GM20000 (cell line): ENCODE measurements at places on chromosomes 11 and 22.

- DNase-seq = no peak
These were observed 11.0 kb upstream of the CWF19L2 start for GRCh38 chr11:107468596-107468995.

DNA sequence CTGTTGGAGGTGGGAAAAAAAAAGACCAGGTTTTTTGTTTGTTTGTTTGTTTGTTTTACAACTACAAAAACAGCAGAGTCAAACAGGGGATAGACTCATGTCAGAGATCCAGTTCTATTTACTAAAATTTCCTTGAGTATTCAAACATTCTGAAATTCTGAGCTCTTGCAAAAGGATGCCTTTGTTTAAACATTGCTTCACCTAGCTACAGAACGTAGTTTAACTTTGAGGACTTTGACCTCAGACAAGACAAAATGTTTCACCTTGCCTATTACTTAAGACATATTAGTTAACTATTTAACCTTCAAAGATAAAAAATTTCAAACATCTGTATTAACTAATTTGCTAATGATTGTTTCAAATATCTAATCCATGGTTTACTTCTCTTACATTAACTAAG lies 36.1 kb upstream of the GLYATL2 start:
- DNase-seq = no peak

- no peak for DNase-seq
These were observed 21.0 kb upstream of the CHADL start for GRCh38 chr22:41261541-41262249.

GRCh38 chr11:105489446-105489845 lies 120.4 kb upstream of the GRIA4 start:
- DNase-seq = no peak

DNA sequence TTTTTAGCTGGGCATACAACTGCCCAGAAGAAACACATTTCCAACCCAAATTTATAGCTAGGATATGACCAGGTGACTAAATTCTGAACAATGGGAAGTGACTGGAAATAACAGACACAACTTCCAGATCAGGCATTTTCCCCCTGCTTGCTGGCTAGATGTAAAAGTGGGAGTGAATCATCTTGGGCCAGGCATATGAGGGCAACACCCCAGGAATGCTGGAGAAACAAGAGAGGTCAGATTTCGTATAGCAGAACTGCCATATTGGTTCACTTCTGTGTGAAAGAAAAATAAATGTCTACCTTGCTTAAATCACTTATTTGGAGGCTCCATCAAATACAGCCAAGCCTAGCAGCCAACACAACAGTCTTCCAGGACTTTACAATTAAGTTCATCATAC lies 7.4 kb downstream of the ATL3 start:
- no peak for DNase-seq

GRCh38 chr11:111327908-111328624 lies 29.7 kb downstream of the POU2AF3 start:
- DNase-seq = no peak

GRCh38 chr11:13315517-13316432 lies 38.2 kb downstream of the BMAL1 start:
- DNase-seq = no peak

DNA sequence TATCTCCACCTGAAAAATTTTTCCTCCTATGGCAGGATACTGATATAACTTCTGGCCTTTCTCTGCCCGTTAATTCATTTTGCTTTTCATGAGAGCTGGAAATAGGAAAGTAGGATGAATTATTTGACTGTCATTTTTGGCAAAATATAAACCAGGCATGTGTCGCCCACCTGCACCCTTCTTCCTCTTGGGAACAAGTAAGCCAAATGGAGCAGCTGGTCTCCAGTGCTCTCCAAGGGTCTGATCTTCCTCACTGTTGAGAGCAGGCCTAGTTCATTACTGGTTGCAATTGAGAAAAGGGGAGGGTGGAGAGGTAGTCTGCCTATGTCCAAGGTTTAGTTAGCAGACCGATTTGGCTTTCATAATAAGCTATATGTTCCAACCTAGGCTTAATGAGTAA lies 582.2 kb downstream of the DLG2 start:
- DNase-seq = no peak

GRCh38 chr11:115848080-115848479 lies 343.9 kb upstream of the CADM1 start:
- DNase-seq = no peak

DNA sequence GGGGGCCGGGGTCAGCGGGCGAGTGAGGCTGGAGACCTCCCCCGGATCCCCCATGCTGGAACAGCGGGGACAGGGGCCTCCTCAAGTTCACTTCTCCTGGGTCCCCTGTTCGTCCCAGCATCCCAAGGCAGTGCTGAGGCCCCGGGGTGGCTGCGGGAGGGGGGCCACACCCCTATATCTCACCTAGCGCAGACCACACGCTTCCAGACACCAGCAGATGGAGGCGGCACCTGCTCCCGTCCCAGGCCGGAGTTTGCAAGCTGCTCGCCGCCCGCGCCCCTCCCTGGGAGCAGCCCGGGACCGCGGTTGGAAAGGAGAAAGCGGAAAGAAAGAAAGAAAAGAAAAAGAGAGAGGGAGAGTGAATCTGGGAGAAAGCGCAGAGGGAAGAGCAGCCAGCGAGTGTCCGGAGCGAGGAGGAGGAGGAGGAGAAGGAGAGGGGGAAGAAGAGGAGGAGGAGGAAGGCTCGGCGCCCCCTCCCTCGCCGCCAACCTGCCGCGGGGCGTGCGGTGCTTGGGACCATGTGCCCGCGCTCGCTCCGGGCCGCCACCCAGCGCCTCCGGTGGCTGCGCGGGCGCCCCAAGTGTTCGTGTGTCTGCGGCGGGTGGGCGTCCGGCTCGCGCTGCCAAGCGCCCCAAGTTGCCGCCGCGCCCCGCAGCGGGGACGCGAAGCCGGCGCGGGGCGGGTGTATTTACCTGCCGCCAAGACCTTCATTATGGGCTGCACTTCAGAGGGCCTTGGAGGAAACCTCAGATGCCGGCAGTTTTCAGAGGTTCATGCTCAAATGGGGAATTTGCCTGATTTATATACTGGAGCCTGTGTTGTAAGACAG lies at the start of gene LIF:
Gene LIF, minus strand, starts transcription at position 775 of the 829 bp plus-strand sequence. Its CDS starts 64 bp downstream, at position 711.
- DNase-seq = peak; percentile 81

DNA sequence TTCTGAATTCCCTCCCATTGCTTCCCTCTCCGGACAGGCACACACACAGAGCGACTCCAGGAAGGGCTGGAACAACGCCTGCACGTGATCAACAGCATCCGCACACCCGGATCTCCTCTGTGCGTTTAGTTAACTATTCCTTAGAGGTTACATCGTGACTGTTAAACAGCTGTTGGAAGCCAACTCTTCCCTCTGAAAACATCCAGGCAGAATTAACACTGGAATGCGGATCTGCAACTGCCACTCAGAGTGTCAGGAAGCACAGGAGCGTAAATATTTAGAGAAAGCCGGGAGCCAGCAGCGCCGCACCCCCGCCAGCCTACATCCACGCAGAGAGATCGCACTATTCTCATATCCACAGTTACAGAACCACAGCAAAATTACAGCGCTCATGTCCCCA lies 46.2 kb downstream of the SHANK2 start:
- no peak for DNase-seq

GRCh38 chr11:123450623-123451022 lies 20.6 kb downstream of the GRAMD1B start:
- DNase-seq = no peak

- DNase-seq = peak; percentile 36
These were observed 10.0 kb downstream of the DIXDC1 start for GRCh38 chr11:111947143-111947542.

GRCh38 chr11:43359422-43359818 lies 700 bp downstream of the TTC17 start:
- peak; percentile 39 for DNase-seq

- DNase-seq = no peak
These were observed 3.1 kb downstream of the DYNC2H1 start for GRCh38 chr11:103112364-103112763.

DNA sequence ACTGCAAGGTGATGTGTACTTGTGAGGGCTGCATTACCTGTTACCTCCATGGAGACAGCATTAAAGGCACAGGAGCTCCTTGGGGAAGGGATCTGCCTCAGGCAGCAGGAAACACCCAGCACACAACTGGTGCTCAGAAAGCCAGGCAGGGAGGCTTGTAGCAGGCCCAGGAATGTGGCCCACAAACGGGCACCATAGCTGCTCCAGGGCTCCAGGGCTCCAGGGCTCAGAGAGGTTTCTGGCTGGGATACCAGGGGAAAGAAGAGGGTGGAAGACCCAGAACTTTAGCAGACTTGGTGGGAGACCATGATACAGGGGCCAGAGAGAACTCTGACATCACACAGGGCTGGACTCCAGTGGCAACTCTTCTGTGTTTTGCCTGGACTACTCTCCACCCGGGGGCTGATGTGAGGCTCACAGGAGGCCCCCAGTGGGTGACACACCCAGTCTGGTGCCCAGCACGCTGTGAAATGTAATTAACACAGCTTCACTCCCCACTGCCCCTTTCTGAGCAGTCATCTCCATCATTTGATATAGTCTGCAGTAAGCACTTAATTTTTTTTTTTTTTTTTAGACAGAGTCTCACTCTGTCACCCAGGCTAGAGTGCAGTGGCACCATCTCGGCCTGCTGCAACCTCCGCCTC lies 14.7 kb upstream of the SULT4A1 start:
- no peak for DNase-seq

- DNase-seq = no peak
These were observed 9.7 kb upstream of the IL10RA start for GRCh38 chr11:117976445-117976844.

DNA sequence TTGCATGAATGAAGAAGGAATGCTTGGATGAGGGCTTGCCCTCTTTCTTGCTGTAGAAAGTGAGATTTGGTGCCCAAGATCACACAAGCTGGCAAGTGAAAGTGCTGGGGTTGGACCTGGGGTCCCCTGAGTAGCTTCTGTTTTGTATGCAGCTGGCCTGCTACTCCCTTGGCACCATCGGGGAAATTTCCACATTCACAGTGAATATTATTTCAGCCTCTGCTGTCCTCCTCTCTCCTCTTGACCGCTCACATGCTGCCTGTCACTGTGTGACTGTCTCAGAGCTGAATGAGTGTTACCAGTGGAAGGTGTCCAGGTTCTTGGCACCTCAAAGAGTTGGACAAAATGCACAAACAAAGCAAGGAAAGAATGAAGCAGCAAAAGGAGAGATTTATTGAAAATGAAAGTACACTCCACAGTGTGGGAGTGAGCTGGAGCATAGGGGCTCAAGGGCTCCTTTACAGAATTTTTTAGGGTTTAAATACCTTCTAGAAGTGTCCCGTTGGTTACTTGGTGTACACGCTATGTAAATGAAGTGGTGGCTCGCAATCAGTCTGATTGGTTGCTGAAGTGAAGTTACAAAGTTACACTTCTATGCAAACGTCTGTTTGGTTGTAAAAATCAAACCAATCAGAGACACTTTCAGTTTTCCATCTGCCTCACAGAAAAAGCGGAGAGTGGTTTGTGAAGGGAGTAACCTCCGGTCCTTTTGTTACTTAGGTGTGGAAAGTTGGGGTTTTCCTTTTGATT lies 87.4 kb downstream of the DEPDC5 start:
- no peak for DNase-seq

- no peak for DNase-seq
These were observed 12.2 kb downstream of the PHLDB1 start for GRCh38 chr11:118619444-118620197.

GRCh38 chr22:30610299-30610698 lies 3.3 kb downstream of the TCN2 start:
- DNase-seq = no peak

GRCh38 chr11:8681837-8682302 lies 595 bp downstream of the TRIM66 start:
- peak; percentile 18 for DNase-seq

- DNase-seq = no peak
These were observed 537.4 kb upstream of the B3GAT1 start for GRCh38 chr11:134949121-134950090.

DNA sequence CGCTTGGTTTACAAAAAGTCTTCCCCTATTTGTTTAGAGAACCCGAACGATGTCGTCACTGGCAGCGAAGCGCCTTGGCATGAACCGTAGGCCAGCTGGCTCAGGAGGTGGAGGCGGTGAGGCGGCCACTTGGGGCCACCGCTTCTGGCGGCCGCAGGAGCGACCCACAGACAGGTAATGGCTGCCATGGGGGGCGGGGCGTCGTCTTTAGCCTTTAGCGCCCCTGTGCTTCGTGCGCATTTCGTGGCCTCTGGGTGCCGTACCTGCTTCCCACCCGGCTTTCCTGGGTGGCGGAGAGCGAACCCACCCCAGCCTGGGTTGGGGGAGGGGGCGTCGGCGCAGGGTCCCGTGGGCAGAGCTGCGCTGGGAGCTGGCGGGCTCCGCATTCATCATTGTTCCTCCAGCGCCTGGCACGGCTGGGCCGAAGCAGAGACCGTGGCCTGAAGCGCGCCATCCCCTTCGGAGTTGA lies 469 bp upstream of the OSBP2 start:
- peak; percentile 67 for DNase-seq

DNA sequence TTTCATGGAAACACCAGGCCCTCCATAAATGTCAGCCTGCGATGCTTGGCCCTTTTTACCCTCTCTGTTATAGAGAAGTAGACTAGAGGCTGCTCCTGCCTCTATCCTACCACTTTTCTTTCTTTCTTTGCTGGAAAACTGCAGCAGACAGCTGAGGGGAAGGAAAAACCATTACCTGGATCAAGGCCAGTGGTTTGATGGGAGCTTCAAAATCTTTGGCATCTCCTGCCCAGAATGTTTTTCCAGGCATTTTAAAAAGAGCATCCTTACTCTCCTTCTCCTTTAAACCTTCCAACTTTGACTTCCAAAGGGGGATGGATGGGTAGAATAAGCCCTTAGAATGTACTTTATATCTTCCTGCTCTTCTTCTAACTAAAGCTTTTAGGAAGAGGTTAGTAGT lies 44.9 kb downstream of the EXT2 start:
- DNase-seq = no peak

- DNase-seq = no peak
These were observed 53.0 kb downstream of the GRAMD1B start for GRCh38 chr11:123483058-123483457.

DNA sequence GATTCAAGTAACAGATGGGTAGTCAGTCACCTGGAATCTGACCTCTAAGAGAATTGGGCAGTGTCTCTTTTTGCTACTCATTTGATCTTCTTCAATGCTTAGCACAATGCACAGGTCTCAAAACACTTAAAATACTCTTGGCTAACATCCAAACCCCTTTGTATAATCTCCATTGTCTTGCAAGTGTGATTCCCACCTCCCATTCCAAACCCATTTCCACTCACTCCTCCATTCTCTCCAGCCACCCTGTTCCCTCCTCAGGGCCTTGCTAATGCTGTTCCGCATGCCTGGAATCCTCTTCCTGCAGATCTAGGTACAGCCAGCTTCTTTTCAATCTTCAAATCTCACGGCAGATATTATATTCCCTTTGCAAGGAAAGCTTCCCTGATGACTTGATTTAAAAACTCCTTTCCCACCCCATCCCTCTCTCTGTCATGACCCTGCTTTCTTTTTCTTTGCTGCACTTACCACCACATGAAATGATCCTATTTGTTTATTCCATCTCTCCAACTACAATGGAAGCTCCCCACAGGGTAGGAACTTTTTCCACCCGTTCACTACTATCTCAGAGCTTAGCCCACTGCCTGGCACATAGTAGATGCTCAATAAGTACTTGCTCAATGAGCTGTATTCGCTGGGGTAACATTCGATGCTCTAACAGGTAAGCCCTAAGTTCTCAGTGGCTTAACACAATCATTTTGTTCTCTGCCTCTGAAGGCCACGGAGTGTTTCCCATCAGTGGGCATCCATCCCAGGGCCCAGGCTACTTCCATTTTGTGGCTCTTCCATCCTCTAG lies 121.7 kb downstream of the MN1 start:
- DNase-seq = no peak

- DNase-seq = no peak
These were observed 1.7 kb upstream of the CHID1 start for GRCh38 chr11:912266-912665.

GRCh38 chr22:21818487-21819182 lies 48.8 kb downstream of the MAPK1 start:
- no peak for DNase-seq

GRCh38 chr11:129976328-129976727 lies 26.3 kb downstream of the PRDM10 start:
- DNase-seq = no peak
